ENCODE measurements at places on chromosomes 13 and 19.
A peak's percentile ranks its signal among the peaks of the same experiment; 100 is the strongest.

DNA sequence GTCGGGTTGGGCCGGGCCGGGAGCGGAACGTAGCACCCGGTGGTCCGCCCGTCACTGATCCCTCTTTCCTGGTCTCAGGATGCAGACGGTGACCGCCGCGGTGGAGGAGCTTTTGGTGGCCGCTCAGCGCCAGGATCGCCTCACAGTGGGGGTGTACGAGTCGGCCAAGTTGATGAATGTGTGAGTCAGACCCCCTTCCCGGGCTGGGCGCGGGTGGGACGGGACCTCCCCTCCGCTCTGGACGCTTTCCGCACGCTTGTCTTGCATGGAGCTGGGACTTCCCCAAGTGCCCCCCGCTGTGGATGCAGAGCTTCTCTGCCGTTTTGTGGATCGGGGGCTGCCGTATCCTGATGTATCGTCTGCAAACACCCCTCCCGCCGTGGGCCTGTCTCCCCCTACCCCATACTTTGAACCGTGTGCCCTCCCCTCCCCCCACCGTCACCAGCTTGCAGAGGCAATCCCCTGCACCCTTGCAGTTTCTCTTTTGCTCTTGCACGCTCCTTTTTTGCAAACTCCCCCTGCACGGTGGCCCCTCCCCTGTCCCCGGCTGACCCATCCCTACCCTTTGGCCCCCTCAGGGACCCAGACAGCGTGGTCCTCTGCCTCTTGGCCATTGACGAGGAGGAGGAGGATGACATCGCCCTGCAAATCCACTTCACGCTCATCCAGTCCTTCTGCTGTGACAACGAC lies 669 bp downstream of the GADD45B start:
- DNase-seq, result peak; percentile 51

DNA sequence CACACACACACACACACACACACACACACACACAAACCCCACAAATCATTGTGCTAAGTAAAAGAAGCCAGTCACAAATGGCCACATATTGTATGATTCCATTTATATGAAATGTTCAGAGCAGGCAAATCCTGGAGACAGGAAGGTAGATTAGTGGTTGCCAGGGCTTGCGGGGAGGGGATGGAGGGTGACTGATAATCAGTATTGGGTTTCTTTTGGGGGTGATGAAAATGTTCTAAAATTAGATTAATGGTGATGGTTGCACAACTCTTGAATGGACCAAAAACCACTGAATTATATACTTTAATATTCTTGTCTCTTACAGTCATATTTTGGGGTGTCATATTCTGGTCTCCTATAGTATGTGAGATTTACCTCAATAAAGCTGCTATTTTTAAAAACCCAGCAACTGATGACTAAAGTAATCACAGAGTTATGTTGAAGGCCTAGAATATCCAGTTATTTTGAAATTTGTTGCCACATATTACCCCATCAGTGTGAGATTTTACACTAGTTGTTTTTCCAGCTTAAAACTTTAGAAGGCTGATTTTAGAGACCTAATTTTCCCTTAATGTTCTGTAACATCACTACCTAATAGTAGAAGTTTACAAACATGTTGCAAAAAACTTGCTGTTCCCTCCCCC lies 20.3 kb downstream of the FLT1 start:
- no peak for DNase-seq

- DNase-seq, result no peak
Measured at GRCh38 chr13:113849981-113850721, 13.7 kb downstream of the GAS6 start.

- peak; percentile 67 for DNase-seq
Measured at GRCh38 chr13:48731957-48732569, 78.3 kb downstream of the CYSLTR2 start.

- DNase-seq, result peak; percentile 10
Measured at GRCh38 chr13:78317030-78317429, 286.3 kb downstream of the POU4F1 start.

DNA sequence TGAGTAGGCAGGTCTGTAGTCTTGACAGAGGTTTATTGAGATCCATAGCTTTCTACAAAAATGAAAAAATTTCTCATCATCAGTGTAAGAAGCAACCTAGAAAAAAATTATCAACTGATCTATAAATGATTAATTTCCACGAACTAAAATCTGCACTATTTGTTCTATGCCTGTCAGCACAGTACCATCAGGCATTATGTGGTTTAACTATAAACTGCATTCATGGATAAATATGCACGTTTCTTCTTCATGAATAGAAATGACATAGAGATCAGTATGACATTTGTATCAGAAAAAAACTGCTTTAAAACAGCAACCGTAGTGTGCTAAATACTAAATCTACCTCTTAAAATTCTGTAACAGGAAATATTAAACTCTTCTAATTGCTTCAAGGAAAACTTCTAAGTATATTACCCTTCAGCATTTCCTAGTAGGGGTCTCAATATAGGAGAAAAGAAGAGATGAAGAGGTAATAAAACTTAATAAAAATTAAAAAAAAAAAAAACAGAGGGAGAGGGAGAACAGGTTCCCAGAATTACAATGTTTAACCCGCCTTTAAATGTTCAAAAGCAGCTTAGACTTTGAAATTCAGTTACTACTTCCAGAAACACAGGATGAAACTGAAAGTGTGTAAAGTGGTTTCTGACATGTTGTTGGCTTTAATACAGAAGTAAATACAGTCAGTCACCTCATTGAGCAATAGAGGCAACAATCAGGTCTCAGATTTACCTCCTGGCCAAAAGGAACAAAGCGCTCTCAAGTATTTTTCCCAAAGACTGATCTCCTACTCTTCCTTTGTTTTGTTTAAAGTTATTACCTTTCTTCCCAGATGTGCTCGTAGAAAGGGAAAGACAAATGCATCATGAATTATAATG lies 144.4 kb downstream of the DIAPH3 start:
- no peak for DNase-seq

GRCh38 chr13:46648166-46648607 lies 95.2 kb downstream of the LRCH1 start:
- peak; percentile 34 for DNase-seq

DNA sequence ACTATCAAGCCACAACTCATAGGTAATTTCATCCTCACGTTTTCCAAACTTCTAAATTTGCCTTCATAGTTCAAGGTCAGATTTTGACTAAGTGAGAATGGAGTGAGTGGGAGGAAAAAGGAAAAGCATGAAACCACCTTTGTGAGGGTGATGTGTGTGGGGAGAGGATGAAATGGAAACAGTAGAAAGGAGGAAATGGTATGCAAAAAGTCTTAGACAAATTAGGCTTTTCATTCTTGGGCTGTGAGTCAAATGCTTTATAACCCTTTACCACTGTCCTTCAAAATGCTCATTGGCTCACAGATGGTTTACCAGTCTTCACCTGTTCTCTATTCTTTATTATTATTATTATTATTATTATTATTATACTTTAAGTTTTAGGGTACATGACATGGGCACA lies 127.2 kb downstream of the RAP2A start:
- no peak for DNase-seq

DNA sequence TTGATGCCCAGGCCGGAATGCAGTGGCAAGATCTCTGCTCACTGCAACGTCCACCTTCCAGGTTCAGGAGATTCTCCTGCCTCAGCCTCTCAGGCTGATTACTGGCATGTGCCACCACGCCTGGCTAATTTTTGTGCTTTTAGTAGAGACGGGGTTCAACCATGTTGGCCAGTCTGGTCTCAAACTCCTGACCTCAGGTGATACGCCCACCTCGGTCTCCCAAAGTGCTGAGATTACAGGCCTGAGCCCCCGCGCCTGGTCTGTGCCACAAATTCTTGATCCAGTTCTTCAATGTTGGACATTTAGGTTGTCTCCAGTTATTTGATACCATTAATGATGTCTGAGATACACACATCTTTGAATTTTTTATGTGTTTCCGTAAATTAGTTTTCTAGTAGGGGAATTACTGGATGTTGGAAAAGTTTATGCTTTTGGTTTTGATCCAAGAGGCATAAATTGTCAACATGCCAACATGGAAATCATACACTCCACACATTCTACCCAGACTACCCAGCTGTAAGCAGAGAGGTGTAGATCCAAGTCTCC lies 525 bp upstream of the COG3 start:
- no peak for DNase-seq
